ENCODE measurements at places on chromosomes 7 and 10.

GRCh38 chr7:114622221-114622620 is 207.6 kb downstream of the FOXP2 start:
- H3K27ac ChIP-seq, result no peak overlapping the region
- DNase-seq, result no peak
- H3K4me1 ChIP-seq, result no peaks in the 10 kb centered on the region

DNA sequence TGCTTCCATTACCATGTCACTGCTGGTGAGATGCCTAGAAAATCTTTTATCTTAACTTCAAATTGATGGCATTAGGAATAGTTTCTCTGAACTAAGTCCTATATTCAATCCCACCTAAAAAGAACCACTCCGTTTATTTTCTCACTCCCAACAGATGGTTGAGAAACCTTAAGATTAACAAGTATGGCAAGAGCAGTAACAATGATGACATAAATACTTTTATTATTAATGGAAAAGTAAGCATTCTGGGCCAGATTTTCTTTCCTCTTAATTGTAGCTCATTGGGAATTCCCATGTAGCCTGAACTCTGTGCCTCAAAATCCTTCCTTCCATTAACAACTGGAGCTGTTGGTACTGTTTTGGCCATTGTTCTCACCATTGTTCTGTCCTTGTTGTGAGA is 21.1 kb upstream of the FAM13C start:
- no peak overlapping the region for H3K27ac ChIP-seq
- H3K4me1 ChIP-seq, result no peaks in the 10 kb centered on the region
- H3K36me3 ChIP-seq, result no peaks in the 10 kb centered on the region

- H3K36me3 ChIP-seq, result no peaks in the 10 kb centered on the region
- H3K4me1 ChIP-seq, result no peaks in the 10 kb centered on the region
- H3K27me3 ChIP-seq, result no peaks in the 10 kb centered on the region
- no peak for DNase-seq
These were observed 208.4 kb upstream of the LRRTM3 start for GRCh38 chr10:66717231-66717981.

GRCh38 chr10:16182144-16182543 is 254.7 kb upstream of the PTER start:
- H3K27ac ChIP-seq, result no peak overlapping the region
- no peaks in the 10 kb centered on the region for H3K36me3 ChIP-seq
- no peak overlapping the region for H3K4me3 ChIP-seq
- no peaks in the 10 kb centered on the region for H3K4me1 ChIP-seq
- H3K27me3 ChIP-seq, result peaks cover 31% of the 10 kb centered on the region
- no peak for DNase-seq

GRCh38 chr7:138345567-138345966 is 114.5 kb upstream of the TRIM24 start:
- H3K36me3 ChIP-seq, result no peaks in the 10 kb centered on the region
- no peak overlapping the region for H3K4me3 ChIP-seq
- H3K27ac ChIP-seq, result no peak overlapping the region
- no peak for DNase-seq
- no peaks in the 10 kb centered on the region for H3K27me3 ChIP-seq

- H3K36me3 ChIP-seq, result no peaks in the 10 kb centered on the region
- no peak overlapping the region for H3K27ac ChIP-seq
- no peaks in the 10 kb centered on the region for H3K4me1 ChIP-seq
- peaks cover 41% of the 10 kb centered on the region for H3K27me3 ChIP-seq
- H3K4me3 ChIP-seq, result no peak overlapping the region
These were observed 339.9 kb downstream of the CCSER2 start for GRCh38 chr10:84668186-84668763.

- peaks cover 6% of the 10 kb centered on the region for H3K36me3 ChIP-seq
- H3K4me1 ChIP-seq, result peaks cover 23% of the 10 kb centered on the region
- no peak for DNase-seq
- peak overlapping the region; percentile 81 for H3K27ac ChIP-seq
These were observed 925 bp downstream of the H2AZ2 start for GRCh38 chr7:44846816-44847508.

DNA sequence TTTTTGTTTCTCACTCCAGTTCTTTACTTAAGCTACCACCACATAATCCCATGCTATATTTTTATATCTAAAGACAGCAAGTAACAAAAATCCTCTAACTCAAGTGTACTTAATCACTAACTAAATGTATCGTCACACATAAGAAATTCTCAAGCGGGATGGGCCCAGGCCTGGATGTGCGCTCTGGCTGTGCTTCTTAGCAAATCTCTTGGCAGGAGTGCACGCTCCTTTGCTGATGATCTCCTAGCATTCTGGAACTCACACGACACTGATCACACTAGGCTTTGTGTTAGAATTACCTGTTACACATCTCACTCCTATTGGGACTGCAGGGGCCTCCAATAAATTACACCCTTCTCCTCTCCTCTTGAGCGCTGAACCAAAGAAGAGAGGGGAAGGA is 46.7 kb upstream of the CALD1 start:
- H3K4me3 ChIP-seq, result no peak overlapping the region
- H3K27ac ChIP-seq, result no peak overlapping the region
- no peaks in the 10 kb centered on the region for H3K4me1 ChIP-seq
- DNase-seq, result no peak

- no peak overlapping the region for H3K27ac ChIP-seq
- no peaks in the 10 kb centered on the region for H3K27me3 ChIP-seq
- H3K4me1 ChIP-seq, result no peaks in the 10 kb centered on the region
- DNase-seq, result no peak
- H3K4me3 ChIP-seq, result no peak overlapping the region
- peaks cover 20% of the 10 kb centered on the region for H3K36me3 ChIP-seq
These were observed 131.2 kb downstream of the SMURF1 start for GRCh38 chr7:99012722-99013121.

DNA sequence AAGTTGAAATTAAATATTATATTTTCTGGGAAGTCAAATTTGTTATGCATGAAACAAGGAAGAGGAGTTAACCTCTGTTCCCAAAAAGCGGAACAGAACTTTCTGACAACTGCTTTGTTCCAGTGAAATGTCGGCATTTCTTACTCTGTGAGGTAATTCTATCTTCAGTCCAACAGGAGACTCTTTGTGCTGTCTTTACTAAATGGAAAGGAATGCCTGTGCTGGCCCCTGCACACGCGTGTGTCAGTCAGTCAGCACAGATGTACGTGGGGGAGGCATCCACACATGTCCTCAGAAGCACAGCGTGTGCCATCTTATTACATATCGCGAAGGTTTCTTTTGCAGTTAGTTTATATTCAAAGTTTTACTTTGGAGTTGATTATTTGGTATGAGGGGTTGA is 37.5 kb downstream of the NET1 start:
- H3K27me3 ChIP-seq, result no peaks in the 10 kb centered on the region
- no peak overlapping the region for H3K4me3 ChIP-seq
- no peak for DNase-seq
- peaks cover 27% of the 10 kb centered on the region for H3K36me3 ChIP-seq

DNA sequence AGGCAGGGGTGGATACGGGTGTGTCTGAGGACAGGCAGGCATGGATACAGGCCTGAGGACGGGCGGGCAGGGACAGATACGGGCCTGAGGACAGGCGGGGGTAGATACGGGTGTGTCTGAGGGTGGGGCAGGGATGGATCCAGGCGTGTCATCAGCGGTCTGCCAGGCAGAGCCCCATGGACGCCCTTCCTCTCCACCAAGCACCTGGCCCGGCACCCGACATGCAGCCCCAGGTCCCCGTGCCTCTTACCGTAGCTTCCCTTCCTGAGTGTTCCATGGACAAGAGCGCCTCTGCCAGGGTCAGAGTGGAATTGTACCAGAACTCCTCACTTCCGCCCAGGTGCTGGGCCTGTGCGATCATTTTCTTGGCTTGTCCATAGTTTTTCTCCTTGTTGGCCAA is 74.6 kb upstream of the NKX6-2 start:
- H3K27me3 ChIP-seq, result no peaks in the 10 kb centered on the region
- no peak overlapping the region for H3K4me3 ChIP-seq
- no peaks in the 10 kb centered on the region for H3K36me3 ChIP-seq
- H3K27ac ChIP-seq, result no peak overlapping the region
- no peaks in the 10 kb centered on the region for H3K4me1 ChIP-seq

DNA sequence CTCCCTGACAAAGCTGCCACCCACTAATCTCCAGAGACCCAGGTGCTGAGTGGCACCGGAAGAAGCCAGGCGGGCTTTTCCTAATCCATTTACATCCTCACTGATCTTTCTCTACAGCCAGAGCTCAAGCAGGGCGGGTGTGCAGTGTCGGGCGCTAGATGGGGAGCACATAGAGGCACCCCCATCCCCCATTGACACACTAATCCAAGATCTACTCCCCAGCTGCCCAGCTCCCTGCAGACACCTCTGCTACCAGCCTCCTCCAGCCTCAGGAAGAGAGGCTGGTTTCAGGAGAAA is 22.2 kb downstream of the FRMPD2 start:
- H3K27ac ChIP-seq, result no peak overlapping the region
- no peak overlapping the region for H3K4me3 ChIP-seq

- no peaks in the 10 kb centered on the region for H3K27me3 ChIP-seq
- H3K36me3 ChIP-seq, result no peaks in the 10 kb centered on the region
- H3K4me1 ChIP-seq, result no peaks in the 10 kb centered on the region
- no peak overlapping the region for H3K4me3 ChIP-seq
- DNase-seq, result no peak
These were observed 352.0 kb upstream of the AKR1E2 start for GRCh38 chr10:4473977-4474376.

Data from HCT116 (cell line).